NCI-H2171 (cell line): ENCODE measurements at places on chromosomes 2 and 18.

GRCh38 chr2:98601532-98602132 is 6.7 kb downstream of the COA5 start:
- DNase-seq, result no peak

- DNase-seq, result no peak
These were observed 77.4 kb upstream of the TAF1B start for GRCh38 chr2:9765611-9766531.

- no peak for DNase-seq
These were observed 629 bp downstream of the PRELID3A start for GRCh38 chr18:12408247-12408869.

DNA sequence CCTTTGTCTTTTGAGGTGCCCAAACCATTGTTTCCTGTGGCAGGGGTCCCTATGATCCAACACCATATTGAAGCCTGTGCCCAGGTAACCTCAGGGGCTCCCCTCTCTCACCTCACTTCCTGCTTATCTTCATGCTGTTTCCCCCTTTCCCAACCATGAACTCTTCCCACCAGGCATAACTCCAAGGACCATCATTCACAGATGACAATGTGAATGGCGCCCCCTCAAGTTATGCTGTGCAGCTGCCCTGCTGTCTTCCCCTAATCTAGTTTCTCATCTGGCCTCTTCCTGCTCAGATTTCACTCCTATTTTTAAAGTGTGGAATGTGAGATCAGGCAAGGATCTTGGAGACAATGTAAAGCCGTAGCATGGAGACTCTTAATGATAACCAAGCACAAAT is 1.4 kb downstream of the GMPPA start:
- DNase-seq, result no peak

- no peak for DNase-seq
These were observed 81.0 kb downstream of the SPRED2 start for GRCh38 chr2:65351234-65351947.

GRCh38 chr2:128372621-128373341 is 54.1 kb upstream of the HS6ST1 start:
- DNase-seq, result no peak

- no peak for DNase-seq
These were observed 520.9 kb downstream of the CPS1 start for GRCh38 chr2:211077216-211077767.

- no peak for DNase-seq
These were observed 162.5 kb downstream of the RAD51AP2 start for GRCh38 chr2:17355608-17356329.

- no peak for DNase-seq
These were observed 455.4 kb upstream of the HNMT start for GRCh38 chr2:137508739-137509384.

DNA sequence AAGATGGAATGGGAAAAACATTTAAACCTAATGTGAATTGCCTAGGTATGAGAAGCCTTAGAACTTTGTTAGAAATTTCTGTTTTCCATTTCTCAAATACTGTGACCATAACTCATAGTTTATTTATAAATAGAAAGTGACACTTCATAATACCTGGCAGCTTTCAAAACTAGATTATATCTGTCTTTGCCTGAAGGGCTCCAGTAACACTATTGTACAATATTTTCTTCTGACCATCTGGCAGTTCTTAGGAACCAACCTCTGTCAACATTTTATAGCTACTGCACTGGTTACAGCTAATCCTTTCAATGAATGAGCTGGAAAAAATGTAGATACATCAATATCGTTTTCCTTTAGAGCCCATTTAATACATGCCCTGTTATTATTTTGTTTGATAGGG is 237.4 kb downstream of the CAMKMT start:
- DNase-seq, result peak; percentile 39

- peak; percentile 65 for DNase-seq
These were observed 87.1 kb downstream of the ITGB1BP1 start for GRCh38 chr2:9336241-9336575.

GRCh38 chr2:156322686-156323231 is 9.8 kb downstream of the NR4A2 start:
- no peak for DNase-seq

DNA sequence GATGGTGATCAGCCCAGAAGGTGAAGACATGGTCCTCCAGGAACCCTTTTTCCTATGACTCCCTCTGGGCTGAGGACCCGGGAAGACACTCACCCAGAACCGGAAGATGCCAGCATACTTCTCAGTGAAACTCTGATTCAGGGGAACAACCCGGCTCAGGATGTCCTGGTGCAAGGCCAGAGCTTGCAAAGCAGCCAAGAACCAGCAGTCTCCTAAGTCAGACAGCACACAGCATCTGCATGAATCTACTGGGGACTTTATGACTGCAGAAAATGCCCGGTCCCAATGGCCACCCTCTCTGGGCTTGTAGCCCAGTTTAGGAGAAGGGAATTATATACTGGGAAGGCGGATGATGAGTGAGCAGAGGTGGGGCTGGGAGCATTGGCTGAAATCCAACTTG is 15.3 kb downstream of the CAPN14 start:
- DNase-seq, result no peak
